ENCODE measurements at places on chromosomes 2 and 18.

DNA sequence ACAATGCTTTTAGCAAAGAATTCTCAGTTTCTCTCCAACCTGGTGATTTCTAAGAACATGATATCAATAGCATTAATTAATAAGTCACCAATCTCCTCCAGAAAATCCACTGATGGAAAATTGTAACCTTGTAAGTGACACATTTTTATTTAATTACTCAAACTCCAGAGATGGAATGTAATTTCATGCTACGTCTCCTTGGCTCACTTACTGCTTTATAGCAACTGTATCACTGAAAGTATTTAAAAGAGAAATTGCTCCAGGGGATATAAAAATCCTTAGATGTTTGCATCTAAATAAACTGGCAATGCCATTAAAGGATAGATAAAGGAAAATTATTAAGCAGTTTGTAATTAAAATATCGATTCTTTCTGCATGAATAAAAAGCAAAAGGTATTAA, 325.4 kb downstream of the TSN start:
- DNase-seq = no peak

- peak; percentile 11 for DNase-seq
Observed at GRCh38 chr2:145724311-145724898, 1204.5 kb upstream of the ZEB2 start.

- no peak for DNase-seq
Observed at GRCh38 chr18:50013363-50014138, 181.4 kb downstream of the MYO5B start.

DNA sequence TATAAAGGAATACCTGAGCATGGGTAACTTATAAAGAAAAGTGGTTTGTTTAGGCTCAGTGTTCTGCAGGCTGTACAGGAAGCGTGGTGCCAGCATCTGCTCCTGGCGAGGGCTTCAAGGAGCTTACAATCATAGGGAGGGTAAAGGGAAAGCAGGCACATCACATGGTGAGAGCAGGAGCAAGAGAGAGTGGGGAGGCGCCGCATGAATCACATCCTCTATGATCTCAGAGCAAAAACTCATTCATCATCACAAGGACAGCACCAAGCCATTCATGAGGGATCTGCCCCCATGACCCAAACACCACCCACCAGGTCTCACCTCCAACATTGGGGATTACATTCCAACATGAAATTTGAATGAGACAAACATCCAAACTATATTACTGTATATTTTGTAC, 32.5 kb downstream of the R3HDM1 start:
- DNase-seq = peak; percentile 15

DNA sequence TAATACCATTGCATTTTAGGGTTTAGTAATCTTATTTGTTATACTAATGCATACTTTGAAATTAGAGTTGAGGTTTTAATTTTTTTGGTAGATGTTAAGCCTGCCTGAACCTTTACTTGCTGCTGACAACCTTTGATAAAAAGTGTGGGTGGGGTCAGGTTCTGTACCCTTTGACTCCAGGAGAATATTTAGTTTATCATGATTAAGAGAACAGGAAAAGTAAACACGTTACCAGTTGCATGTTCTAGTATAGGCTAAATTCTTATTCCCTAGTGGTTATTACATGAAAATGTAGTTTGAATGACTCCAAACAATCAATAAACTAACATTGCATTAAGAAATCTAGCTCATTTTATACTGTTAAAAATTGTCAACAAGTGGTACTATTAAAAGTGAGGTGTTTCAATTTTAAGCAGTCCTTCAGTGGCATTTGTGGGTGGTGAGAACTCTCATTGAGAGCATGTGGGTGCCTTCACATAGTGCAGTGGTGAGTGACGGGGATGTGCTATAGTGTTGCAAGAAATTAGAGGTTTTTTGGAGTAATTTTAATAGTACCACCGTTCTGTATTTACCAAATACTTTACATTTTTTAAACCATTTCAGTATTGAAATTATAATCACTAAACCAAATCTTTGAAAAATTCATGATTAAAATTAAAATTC, 29.9 kb downstream of the PHLPP1 start:
- no peak for DNase-seq

- no peak for DNase-seq
Observed at GRCh38 chr18:55034742-55035141, 75.5 kb upstream of the CCDC68 start.

GRCh38 chr2:151828890-151829324, 686 bp upstream of the ARL5A start:
- DNase-seq = no peak

DNA sequence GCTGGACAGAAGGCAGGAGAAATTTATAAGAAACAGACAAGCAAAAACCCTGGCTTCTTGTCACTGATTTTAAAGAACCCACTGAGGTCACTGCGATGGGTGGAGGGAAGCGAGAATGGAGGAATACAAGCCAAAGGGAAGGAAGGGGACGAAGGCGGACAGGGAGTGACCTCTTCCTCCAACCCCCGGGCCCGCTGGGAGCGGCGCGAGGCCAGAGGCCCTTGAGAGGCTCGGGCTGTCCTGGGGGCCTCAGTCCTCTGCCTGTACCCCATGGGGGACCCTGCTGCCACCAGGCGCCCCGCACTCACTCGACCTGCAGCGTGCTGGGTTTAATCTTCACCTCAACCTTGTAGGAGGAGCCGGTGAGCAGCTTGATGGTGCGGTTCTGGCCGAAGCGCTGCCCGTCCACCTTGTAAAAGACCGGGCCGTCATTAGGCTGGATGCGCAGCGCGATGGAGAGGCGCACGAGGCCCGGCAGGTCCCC, 793 bp downstream of the CNRIP1 start:
- no peak for DNase-seq

GRCh38 chr2:8392098-8392866, 289.6 kb upstream of the ID2 start:
- no peak for DNase-seq

DNA sequence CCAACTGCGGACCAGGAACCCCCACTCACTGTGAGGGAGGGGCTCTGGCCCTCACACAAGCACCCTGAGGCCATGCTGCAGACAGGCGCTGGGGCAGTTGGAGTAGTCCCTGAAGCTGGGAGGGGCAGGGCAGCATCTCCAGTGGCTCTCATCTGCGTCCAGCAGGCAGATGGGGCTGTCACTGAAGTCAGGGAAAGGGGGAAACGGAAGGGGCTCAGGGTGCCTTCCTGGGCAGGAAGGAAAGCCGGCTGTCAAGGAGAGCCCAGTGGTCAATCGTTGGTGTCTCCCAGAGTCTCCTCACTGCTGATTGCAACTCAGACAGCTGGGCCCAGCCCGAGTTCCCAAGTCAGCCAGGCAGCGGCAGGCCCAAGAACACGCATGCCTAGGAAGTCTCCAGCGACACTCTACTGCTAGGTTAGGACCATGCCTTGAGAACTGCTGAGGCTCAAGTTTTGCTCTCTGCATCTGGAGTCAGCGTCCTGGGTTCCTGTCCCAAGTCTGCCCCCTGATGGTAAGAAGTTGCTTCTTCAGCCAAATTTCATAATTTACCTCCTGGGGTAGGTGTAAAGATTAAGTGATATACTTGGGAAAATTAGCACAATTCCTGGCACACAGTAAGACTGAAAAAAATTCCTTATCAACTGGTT, 27.4 kb upstream of the NMUR1 start:
- peak; percentile 63 for DNase-seq

GRCh38 chr18:26818461-26818860, 47.0 kb downstream of the AQP4 start:
- no peak for DNase-seq

- no peak for DNase-seq
Observed at GRCh38 chr18:12328179-12328823, 20.3 kb downstream of the TUBB6 start.

- DNase-seq = peak; percentile 42
Observed at GRCh38 chr2:142973160-142973821, 95.8 kb downstream of the KYNU start.

- DNase-seq = peak; percentile 27
Observed at GRCh38 chr2:67399831-67400489, 2.8 kb downstream of the ETAA1 start.

All from fibroblast of skin of abdomen (primary cell).